Activated gamma-delta T cell treated with Interleukin-2 at 50 U/mL for 16 hours (primary cell): ENCODE measurements at places on chromosomes 7 and 10.

- no peak for DNase-seq
Observed at GRCh38 chr7:50214126-50214670, 90.3 kb upstream of the IKZF1 start.

DNA sequence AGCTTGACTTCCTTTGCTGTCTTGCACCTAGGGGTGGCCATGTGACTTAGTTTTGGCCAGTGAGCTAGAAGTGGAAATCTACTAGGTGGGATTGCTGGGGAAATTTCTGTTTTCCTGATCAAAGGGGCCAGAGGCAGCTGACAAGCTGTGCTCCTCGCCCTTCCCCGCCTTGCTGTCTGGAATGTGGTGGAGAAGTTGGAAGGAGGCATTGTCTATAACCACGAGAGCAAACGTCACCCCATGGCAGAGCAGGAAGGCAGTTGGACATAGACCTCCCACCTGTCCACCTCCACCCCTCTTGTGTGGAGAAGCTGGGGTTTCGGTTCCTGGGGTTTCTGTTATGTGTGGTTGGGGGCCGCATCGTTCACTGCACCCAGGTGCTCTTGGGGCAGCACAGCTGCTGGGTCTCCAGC is 7.3 kb downstream of the SFRP5 start:
- DNase-seq: no peak

DNA sequence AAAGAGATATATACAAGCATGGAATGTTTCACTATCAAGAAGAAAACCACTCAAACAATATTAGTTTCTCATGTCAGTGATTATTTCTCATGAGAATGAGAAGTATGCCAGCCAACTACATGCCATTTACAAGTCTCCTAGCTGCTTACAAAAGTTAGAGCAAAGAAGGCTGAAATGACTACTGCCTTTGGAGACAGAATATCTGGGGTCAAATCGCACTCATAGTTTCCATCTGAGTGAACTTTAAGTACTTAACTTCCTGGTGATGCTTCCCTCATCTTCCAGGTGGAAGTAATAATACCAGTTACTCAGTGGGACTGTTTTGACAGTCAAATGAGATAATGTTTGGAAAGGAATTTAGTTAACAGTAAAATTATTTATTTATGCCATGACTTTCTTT is 42.0 kb upstream of the RHOBTB1 start:
- DNase-seq: no peak

DNA sequence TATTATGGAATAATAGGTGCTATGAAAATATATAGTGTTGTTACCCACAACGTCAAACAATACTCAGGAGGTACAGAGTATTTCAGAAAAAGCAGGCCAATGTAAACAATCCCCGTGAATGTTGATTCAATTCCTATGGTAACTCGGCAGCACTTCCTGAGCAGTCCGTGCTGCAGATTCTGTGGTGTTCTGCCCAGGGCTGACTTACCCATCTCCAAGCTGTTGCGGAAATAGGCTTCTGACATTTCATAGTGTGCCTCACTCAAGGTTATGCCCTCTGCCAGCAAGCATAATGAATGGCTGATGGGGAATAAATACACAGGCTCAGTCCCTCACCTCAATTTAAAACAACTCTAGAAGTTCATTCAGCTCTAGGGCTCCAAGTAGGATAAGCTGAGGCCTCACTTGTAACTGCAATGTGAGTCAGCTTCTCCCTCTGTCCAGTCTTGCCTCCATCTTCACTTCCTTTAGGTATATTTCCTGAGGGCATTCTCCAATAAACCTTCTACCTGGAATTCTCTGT is 177.6 kb downstream of the GNAI1 start:
- no peak for DNase-seq

DNA sequence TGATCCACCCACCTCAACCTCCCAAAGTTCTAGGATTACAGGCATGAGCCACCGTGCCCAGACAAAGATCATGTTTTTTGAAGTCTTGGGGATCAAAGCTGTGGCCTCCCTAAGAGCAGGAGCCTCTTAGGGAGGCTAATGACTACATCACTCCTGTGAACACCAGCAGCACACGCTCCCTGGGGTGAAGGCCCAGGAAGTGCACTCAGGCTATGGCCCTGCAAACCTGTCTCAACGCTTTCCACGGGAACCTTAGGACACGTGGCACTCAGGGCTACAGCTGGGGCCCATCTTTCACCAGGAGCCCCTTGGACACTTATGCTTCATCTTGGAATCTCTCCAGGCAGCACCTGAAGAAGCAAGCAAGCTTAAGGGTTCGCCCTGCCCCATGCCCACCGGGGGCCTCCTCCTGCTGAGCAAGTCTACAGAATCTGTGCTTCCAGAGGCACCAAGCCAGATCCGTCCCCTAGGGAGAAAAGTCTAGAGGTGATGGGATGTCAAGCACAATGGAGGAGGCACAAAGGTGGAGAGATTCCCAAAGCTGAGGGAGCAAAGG is 18.4 kb downstream of the VSTM4 start:
- no peak for DNase-seq

DNA sequence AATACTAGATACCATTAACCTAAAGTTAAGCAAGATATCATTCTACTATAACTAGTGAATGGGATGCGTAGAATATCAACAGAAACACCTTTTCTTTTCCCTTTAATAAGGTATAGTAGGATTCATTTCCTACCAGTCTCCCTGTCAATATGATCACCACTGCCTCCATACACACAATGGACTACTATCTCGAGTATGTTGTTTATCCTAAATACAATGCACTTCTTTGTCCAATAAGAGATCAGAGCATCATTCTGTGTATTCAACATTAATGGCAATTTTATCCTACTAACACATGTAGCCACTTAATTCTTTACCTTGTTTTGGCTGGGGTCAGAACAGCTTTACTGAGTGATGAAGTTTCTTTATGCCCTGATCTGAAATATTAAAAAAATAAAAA is 276.3 kb downstream of the TFEC start:
- no peak for DNase-seq

GRCh38 chr10:4431114-4431863 is 394.7 kb upstream of the AKR1E2 start:
- no peak for DNase-seq

DNA sequence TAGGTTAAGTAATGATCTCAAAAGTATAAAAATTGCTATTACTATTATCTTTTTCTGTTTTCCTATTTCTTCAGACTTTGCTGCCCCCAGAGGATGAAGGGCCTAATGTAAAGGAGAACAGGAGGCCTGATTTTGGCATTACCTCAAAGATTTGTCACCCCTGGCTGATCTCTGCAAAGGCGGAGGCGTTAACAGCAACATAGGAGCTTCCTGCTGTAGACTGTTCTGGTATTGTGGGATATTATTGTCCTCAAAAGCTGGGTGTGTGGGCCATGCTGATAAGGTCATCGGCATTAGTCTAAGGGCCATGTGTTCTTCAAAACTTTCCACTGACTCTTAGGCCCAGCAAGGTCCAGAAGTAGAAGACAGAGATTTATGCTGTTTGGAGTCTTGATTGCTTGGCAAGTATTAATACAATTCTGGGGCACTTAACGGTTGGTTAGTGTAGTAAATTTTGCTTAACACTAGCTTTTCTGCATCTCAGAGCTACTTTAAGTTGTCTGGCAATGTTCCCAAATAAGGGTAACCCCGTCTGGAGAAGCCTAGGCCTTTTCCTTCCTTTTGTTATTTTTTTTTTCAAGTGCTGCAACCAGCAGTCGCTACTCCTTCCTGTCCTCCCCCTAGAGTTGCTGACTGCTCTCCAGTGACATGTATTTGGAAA is 14.0 kb upstream of the ENTPD1 start:
- DNase-seq: no peak

DNA sequence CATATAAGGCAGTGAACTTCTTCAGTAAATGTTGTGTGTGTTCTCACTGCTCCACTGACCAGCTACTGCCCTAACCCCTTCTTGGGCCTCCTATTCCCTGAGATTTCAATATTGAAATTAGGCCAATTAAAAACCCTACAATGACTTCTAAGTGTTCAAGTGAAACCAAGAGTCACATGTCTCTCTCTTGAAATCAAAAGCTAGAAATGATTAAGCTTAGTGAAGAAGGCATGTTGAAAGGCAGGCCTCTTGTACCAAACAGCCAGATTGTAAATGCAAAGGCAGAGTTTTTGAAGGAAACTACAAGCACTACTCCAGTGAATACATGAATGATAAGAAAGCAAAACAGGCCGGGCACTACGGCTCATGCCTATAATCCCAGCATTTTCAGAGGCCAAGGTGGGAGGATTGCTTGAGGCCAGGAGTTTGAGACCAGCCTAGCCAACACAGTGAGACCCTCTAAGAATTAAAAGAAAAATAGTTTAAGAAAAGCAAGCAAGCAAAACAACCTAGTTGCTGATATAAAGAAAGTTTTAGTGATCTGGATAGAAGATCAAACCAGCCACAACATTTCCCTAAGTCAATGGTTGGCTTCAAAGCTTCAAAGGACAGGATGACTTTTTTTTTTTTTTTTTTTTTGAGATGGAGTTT is 22.3 kb downstream of the BRAF start:
- no peak for DNase-seq

GRCh38 chr10:2812631-2813030 is 254.7 kb upstream of the PFKP start:
- DNase-seq: no peak

- DNase-seq: no peak
Observed at GRCh38 chr7:109898-110556, 82.3 kb upstream of the FAM20C start.

DNA sequence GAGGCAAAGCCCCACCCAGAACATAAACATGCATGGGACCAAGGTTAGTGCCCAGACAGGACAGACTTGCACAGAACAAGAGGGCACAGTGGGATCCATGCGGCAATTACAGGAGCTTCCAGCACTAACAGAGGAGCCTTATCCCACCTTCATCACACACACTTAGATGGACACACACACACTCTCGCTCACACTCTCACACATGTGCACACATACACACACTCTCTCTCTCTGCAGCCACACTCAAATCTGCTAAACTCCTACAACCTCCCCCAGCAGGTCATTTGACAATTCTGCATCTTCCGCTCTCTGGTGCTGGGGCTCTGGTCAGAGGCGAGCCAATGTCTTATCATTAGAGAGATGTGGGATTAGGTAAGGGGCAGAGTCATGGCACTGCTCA is 120.5 kb downstream of the UBE2H start:
- DNase-seq: no peak

DNA sequence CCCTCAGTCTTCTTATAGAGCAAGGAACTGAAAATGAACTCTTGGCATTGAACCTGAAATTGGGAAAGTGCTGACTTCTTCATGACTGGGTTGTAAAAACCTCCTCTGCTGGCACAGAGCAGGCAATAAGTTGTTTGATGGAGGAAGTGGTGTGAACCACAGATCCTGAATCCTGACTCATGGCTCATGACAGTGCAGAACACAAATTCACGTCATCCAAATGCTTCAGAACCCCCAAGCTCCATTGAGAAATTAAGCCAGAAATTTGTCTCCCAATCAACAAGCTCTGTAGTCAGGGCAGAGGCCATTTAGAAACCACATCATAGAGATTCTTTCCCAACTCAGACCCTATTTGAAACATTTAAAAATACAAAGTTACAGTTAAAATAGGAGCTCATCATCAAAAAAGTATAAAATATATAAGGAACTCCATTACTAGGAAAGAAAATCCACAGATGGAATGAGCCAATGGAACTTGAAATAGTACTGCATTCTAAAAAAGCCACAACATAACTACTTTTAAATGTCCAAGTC is 10.3 kb upstream of the STK17A start:
- no peak for DNase-seq

DNA sequence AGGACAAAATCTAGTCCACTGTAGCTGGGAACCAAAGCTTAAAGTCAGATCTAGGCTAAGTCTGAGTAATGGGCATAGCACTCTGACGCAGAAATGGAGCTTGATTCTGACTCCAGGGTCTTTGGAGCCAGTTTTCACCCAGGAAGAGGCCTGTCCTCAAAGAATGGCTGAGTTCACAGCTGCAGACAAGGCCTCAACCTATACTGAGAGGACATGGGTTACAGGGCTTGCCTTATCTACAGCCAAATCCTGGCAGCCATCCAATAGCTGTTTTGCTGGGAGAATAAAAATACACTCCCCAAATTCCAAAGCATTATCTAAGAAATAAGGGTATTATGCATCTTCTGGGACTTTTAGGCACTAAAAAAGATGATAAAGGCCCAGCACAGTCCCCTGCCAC is 154.8 kb downstream of the RAPGEF5 start:
- no peak for DNase-seq
